ENCODE measurements at places on chromosomes 2 and 18.

- H3K36me3 ChIP-seq, result peaks cover 19% of the 10 kb centered on the region
- H3K27me3 ChIP-seq, result no peaks in the 10 kb centered on the region
- H3K27ac ChIP-seq, result no peak overlapping the region
- H3K4me1 ChIP-seq, result peaks cover 11% of the 10 kb centered on the region
- no peak for DNase-seq
- H3K4me3 ChIP-seq, result no peak overlapping the region
These were observed 86.3 kb downstream of the PMS1 start for GRCh38 chr2:189870381-189871085.

- H3K4me1 ChIP-seq, result no peaks in the 10 kb centered on the region
- H3K27me3 ChIP-seq, result peaks cover 35% of the 10 kb centered on the region
- DNase-seq, result no peak
- no peak overlapping the region for H3K27ac ChIP-seq
- H3K4me3 ChIP-seq, result peak overlapping the region; percentile 48
- no peaks in the 10 kb centered on the region for H3K36me3 ChIP-seq
These were observed 631.5 kb downstream of the NYAP2 start for GRCh38 chr2:226030788-226031646.

DNA sequence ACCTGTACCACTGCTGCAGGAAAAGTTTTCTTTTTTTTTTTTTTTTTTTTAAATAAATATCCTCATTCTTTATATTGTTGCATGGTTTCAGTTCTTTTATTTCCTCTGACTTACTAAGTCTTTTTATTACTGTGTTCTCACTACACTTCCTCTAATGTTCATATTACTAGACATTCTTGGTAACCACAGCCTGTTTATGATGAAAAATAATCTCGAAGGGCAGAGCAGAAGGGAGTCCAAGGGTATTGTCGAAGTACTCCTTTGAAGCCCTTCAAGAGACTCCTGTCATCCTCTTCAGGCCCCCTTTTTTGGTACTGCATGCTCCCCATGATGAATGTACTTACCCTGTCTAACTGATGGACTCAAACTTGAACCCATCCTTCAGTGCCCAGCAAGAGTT, 61.2 kb downstream of the RND3 start:
- no peaks in the 10 kb centered on the region for H3K36me3 ChIP-seq
- DNase-seq, result no peak
- no peaks in the 10 kb centered on the region for H3K27me3 ChIP-seq
- no peaks in the 10 kb centered on the region for H3K4me1 ChIP-seq

GRCh38 chr2:98297817-98298682, 48.2 kb upstream of the CNGA3 start:
- H3K27me3 ChIP-seq, result peaks cover 3% of the 10 kb centered on the region
- DNase-seq, result no peak
- no peaks in the 10 kb centered on the region for H3K36me3 ChIP-seq
- no peak overlapping the region for H3K27ac ChIP-seq
- H3K4me3 ChIP-seq, result no peak overlapping the region

DNA sequence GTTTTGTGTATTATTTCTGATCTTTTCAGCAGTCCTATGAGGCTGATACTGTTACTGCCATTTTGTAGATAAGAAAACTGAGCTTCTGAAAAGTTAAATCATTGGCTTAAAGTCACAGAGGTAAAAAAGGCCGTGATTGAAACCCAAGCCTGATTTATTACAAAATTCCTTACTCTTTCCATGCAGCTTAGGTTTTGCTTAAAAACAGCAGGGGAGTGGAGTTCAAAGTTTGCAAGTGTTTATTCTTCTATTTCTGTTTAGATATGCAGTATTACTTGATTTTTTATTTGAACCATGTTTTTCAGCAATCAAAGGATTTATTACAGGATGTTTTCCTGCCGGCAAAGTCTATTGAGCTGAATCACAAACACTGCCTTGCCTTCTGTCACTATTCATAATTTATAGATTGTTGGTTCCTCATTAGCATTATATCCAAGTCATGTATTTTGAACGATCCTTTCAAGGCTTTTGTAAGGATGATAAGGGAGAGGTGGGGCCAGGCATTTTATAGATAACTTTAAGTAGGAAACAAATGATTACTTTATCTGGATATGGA, 31.9 kb upstream of the MSTN start:
- no peak for DNase-seq
- no peak overlapping the region for H3K4me3 ChIP-seq
- H3K27me3 ChIP-seq, result no peaks in the 10 kb centered on the region
- no peaks in the 10 kb centered on the region for H3K4me1 ChIP-seq
- H3K27ac ChIP-seq, result no peak overlapping the region
- H3K36me3 ChIP-seq, result no peaks in the 10 kb centered on the region

GRCh38 chr2:200297989-200298388, 8.5 kb upstream of the SPATS2L start:
- peaks cover 8% of the 10 kb centered on the region for H3K4me1 ChIP-seq
- DNase-seq, result no peak
- no peaks in the 10 kb centered on the region for H3K36me3 ChIP-seq
- peaks cover 17% of the 10 kb centered on the region for H3K27me3 ChIP-seq

All from T-helper 2 cell treated with Interferon-gamma antibody and Interleukin-4, amounts not matched to agents 5 μg/mL and 100 μg/mL, for 36 hours (primary cell).